Hematopoietic multipotent progenitor cell treated with erythropoietin and hydrocortisone succinate and interleukin-3 and kit ligand, for 8 days (in vitro differentiated cells): ENCODE measurements at places on chromosomes 5 and 9.

GRCh38 chr9:2645569-2645968, 24.0 kb downstream of the VLDLR start:
- no peak for DNase-seq

- peak; percentile 14 for DNase-seq
Measured at GRCh38 chr5:37838152-37838932, 1.5 kb downstream of the GDNF start.

DNA sequence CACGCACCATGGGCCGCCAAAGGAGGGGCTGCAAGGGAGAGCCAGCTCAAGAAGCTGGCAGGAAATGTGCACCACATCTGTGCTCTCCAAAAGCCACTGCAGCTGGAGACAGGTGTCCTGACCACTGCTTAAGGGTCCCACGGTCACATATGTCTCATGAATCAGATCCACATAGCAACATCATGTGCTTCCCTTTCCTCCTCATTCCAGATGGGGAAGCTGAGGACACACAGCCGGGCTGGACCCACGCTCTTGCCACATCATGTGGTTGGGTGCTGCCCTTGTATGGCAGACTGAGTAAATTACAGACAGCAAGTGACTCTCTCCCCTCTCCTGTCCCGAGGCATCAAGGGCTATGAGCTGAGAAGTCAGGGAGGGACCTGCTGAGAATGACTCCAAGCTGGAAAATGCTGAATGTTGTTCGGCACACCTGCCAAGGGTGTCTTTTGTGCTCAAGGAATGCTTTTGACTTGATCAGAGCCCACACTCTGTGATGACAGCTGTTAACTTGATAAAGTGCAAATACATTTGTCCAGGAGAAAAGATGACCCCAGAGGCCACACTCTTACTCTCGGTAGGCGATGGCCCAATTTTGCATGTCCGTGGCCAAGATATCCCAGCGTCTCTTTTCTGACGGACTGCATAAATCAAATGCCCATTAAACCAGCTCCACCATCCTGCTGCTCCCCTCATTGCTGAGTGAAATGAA, 58.2 kb downstream of the NSUN2 start:
- no peak for DNase-seq

- DNase-seq: no peak
Measured at GRCh38 chr9:14103115-14103514, 210.8 kb downstream of the NFIB start.

GRCh38 chr9:98362624-98363252, 107.3 kb upstream of the TBC1D2 start:
- no peak for DNase-seq

GRCh38 chr9:113543982-113544303, 80.4 kb downstream of the RGS3 start:
- DNase-seq: no peak

GRCh38 chr9:37911271-37911681, 7.3 kb upstream of the SLC25A51 start:
- DNase-seq: no peak

- no peak for DNase-seq
Measured at GRCh38 chr5:81007637-81008027, 47.5 kb downstream of the RASGRF2 start.

GRCh38 chr9:123365287-123365880, 9.4 kb downstream of the CRB2 start:
- peak; percentile 51 for DNase-seq

DNA sequence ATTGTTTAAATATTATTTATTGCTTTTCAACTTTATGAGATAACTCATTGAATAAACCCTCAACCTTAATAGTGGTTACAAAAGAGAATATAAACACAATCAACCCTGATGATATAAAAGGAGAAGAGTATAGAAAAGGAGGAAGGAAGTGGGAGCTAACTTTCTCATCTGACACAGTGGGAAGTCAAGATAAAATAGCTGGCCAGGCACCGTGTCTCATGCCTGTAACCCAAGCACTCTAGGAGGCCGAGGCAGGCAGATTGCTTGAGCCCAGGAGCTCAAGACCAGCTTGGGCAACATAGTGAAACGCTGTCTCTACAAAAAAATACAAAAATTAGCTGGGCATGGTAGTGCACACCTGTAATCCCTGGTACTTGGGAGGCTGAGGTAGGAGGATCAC, 93.5 kb downstream of the PPP2R2B start:
- DNase-seq: peak; percentile 11

DNA sequence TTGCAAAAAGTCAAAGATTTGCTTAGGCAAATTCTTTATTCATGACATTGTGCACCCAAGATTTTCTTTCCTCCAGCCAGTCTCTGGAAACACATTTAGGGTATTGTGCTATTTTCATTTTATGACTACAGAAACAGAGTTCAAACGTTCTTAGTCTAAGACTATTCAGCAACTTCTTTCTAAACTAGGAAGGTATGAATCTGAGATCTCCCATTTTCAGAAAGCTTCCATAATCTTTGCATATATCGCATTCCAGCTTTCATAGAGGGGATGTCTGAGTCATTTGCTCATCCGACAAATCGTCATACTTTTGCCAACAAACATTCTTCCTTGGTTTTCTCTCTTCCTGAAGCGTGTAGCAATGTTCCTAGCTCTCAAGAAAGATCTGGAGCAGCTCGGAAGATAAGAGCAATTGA, 1.6 kb upstream of the PAPPA start:
- DNase-seq: no peak

DNA sequence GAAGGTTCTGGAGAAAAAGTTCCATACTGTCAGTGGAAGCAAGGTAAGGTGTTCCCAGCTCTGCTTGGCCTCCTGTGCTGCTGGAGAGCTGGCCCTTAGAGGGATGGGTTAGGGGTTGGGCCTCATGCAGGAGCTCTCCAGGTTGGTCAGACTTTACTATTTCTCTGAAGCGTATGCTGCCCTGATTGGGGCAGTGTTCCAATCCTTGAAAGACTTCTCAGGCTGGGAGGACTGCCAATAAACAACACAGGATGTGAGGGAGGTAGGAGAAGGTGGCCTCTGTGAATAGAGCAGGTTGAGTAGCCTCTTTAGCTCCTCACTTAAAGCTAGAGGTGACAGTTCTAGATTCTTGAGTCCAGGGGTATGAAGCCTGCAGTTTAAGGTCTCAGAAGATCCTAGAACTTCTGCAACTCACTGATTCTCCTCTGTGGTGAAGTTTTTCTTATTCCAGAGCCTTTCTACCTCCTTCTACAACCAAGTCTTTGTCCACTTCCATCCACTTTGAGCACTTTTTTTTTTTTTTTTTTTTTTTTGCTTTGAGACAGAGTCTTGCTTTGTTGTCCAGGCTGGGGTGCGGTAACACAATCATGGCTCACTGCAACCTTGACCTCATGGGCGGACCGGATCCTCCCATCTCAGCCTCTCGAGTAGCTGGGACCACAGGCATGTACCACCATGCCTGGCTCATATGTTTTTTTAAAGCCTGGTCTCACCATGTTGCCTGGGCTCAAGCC, 3.0 kb downstream of the HNRNPAB start:
- DNase-seq: peak; percentile 59

GRCh38 chr9:97504381-97505216, 3.1 kb downstream of the TMOD1 start:
- peak; percentile 15 for DNase-seq

- DNase-seq: peak; percentile 86
Measured at GRCh38 chr5:892394-893136, at the start of the genes BRD9 and TRIP13. BRD9 (minus strand) TSS chr5:892801; CDS start chr5:892657, 144 bp downstream. TRIP13 (plus strand) TSS chr5:892884; CDS start chr5:892999, 115 bp downstream.

GRCh38 chr5:141172381-141173204, at the start of gene PCDHB7:
PCDHB7 (plus strand) TSS chr5:141172644; CDS start chr5:141172836, 192 bp downstream.
- DNase-seq: peak; percentile 29

DNA sequence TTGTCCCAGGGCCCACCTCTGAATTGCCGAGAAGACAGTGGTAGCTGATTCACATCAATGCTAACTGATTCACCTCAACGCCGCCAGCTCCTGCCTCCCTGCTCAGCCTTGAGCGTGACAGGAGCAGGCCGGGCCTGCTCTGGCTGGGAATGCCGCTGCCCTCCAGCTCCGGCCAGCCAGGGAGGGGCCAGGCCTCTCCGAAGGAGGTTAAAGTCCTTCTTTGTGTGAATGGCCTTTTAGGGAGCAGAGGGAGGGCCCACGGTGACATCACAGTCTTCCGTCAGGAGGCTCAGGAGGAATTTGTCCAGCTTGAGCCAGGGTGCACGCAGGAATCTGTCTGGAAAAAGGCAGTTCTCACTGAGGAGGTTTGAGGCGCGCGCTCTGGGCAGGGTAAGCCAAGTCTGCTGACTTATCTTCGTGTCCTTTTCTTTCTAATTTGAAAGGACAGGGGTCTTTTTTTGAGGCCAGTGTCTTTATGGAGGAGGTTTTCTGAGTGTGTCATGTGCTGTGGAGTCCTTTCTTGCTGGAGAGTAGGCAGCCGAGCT, 82.7 kb downstream of the C9orf152 start:
- no peak for DNase-seq

DNA sequence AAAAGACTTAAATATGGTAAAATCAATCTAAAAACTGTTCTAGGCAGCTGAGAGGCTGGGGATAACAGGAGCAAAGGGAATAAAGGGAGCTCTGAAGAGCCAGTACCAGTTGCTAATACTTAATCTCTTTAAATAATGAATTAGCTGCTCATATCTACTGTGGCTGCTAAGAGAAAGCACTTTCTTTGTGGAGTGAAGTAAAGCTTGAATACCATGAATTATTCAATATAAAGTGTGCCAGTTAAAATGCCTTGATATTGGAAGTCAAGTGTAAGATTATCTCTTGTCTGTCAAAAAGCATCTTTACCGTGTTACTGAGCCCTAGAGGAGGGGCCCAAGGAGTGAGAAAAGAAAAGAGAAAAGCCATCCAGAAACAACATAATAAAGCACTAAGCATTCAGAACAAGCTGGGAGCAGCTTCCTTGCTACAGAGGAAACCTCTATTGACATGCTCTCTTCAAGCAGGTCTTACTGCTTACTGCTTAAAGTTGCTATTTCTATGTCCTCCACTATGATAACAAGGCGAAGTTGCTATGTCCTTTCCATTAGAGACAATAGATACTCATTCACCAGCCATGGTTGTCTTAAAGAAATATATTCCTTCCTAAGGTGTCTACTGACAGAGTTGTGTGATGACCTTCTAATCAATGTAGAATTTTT, 297.4 kb downstream of the CETN3 start:
- no peak for DNase-seq

- no peak for DNase-seq
Measured at GRCh38 chr5:124436294-124436693, 310.1 kb downstream of the ZNF608 start.

DNA sequence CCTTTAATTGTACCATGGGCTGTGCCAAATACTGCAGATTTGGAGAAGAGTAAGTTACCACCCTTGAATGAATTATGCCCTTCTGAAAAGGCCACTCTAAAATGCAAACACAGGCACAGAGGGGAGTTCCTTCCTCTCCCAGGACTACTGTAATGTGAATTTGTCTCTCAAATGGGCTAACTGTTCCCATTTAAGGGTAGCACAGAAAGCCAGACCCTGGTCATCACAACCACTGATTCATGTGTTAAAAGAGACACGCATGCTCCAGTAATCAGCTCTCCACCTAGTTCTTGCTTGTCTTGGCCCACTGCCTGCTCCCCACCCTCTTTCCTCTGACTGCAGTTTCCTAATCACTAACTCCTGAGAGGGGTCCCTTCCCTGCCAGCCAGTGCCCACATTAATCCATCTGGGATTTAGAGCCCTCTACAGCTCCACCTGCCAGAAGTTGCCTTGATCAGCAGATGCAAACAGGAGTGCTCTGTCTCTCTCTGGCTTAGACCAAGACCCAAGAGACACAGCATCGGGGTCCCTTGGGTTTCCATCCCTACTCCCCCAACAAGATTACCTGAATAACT, 382.4 kb downstream of the TMEM167A start:
- DNase-seq: no peak

DNA sequence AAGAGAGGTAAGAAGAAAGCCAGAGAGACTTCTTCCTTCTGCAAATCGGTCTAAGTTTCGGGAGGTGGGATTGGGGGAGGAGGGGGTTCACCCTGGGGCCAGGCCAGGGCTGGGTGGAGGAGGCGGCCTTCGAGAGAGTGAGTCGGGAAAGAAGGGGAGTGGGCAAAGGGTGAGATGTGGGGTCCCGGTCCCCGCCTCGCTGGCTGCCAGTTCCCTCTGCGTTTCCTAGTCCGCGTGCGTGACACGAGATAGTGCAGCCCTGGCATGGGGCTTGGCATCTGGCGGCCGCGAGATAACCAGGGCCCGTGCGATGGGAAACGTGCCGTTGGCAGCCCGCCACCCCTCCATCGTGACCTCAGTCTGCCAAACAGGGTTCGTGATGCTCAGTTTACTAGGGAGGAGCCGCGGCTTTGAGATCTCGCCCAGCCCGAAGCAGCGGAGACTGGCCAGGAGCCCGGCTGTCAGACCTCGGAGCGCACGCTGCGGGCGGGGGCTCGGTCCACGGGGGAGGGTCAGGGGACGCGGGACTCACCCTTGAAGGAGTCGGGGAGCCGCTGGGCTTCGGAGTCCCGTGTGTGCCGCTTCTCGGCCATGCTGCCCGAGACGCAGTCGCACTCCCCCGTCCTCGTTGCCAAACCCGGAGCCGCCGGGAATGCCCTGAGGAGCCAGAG, at the start of gene STOM:
TSS of gene STOM (minus strand) at position 656 of the 671 bp plus-strand sequence. CDS start at position 593, 63 bp downstream.
- peak; percentile 98 for DNase-seq

DNA sequence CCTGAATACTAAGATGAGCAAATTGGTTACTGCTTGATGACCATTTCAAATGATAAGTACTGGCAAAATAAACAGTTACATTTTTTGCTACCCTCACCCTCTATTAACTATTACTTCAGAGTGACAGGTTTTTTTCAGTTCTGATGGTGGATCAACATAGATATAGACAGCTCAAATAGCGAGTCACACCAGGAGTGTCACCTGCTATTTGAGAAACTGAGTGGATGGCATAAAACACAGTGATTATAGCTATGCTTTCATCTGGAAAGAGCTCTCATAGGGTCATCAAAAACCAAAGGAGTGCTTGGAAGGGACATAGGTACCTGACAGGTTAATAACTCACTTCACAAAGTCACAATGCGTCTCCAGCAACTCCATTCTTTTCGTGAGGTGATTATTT, 244.5 kb upstream of the C9orf72 start:
- no peak for DNase-seq

DNA sequence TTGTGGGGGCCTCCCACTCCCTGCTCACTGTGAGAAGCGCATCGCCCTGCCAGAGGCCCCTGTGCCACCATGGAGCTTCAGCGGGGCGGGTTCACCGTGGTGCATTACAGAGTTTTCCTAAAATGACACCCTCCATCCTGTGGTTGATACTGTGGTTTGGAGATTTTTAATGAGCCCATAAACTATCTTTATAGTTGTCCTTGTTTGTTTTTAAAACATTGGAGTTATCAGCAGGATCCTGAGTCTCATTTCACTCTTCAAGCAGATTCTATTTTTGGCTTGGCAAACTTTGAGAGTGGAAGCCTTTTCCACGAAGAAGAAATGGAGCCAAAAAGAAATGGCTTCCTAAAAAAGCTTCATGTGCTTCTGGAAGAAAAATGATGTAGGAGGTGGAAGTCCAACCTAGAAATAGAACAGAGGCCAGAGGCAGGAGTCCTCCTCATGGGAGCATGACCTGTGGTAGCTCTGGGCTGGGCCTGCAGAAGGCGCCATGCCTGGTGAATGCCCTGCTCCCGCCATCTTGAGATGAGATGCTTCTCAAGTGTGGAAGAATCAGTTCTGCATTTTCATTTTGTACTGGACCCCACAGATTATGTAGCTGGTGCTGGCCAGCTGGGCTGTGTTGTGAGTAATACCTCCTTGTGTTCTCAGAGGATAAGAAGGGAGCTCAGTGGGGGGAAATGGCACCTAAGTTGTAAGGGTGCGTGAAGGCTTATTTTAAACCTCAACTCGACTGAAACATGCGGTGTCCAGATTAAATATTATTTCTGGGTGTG, 79.0 kb upstream of the RAI14 start:
- no peak for DNase-seq

- DNase-seq: peak; percentile 21
Measured at GRCh38 chr9:21252721-21253547, 13.1 kb upstream of the IFNA14 start.

- DNase-seq: peak; percentile 89
Measured at GRCh38 chr5:135157421-135158313, 123.6 kb upstream of the PITX1 start.

GRCh38 chr5:4533457-4534105, 606.5 kb upstream of the ADAMTS16 start:
- DNase-seq: no peak
